ENCODE measurements at places on chromosomes 6 and 20.

- DNase-seq: no peak
These were observed 11.6 kb upstream of the ASCC3 start for GRCh38 chr6:100892693-100893092.

DNA sequence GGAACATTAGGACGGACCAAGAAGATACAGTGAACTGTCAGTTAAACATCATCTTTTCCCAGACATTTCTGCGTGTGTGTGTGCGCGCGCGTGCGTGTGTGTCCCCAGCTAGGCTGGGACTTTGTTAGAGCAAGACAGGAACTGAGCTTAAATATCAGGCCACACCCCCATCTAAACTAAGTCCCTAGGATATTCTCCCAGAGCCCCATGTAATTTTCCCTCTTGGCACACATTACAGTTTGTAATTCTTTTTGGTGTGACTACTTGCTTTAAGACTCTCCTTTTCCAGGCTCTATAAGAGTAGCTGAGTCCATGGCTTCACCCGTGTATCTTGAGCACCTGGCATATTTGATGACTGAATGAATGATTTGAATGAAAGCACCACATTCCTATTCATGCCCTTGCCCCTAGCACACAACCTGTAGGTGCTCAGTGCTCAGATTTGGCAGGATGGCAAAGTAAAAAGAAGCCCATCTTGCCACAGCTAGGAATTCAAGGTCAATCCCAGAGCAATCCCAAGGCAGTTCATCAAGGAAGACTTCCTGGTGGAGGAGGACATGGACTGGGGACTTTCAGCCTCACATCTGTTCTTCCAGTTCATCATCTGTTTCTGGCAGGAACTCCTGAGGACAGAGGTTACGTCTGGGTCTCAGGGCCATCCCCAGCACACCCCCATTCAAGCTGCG lies 69.2 kb downstream of the MRPL14 start:
- no peak for DNase-seq

DNA sequence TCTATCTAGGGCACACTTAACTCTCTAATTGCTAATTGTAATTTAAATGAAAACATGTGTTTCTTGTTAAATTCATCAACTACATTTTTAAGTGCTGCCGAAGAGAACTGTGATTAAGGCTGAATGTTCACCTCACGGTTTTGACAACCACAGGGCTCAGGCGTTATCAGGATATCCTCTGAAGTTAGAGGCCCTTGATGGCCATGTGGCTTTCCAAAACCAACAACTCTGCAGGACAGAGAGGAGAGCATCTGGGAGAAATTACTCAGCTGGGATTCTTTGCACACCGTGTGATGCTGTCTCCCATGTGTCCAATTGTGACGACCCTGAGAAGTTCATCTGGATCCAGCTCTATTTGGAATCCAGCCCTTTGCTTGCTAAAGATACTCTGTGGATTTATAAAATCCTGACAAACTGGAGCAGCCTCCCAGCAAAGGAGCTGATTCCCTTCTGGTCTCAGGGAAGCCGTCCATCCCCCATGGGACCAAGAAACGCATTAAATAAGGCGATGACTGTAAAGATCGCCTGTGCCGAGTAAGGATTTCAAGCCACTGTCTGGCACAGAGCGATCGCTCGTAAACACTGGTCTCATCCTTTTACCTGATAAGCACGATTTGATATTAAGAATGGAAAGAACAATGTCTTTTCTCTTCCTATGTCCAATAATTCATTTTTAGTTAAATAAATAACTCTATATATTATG lies 401.1 kb downstream of the CD83 start:
- peak; percentile 85 for DNase-seq

DNA sequence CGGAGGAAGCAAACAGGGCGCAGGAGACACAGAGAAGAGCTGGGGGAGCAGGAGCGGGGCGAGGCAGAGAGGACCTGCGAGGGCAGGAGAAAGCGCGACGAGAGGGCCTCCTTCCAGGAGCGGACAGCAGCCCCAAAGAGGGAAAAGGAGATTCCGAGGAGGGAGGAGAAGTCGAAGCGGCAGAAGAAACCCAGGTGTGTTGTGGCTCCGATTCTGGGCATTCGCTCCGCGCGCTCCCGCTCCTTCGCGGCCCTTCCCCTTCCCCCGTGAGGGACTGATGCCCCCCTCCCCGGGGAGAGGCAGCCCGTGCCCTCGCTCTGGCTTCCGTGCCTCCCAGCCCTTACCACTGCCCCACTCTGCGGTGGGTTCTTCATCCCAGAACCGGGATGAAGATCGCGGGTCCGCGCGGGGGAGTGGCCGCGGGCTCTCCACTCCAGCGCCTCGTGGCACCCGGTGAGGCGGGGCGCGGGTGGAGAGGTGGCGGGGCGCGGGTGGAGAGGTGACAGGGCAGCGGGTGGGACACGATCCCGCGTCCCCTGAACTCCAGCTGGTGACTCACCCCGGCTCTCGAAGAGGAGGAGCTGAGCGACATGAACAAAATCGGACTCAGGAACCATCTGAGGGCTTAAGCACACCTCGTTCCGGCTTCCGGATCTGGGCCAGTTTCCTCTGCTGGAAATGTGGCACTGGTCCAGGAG lies 22.4 kb downstream of the TMC2 start:
- no peak for DNase-seq

- no peak for DNase-seq
These were observed 29.8 kb downstream of the SLC13A3 start for GRCh38 chr20:46621492-46621891.

- DNase-seq: no peak
These were observed 165.7 kb downstream of the SMOC2 start for GRCh38 chr6:168606722-168607121.

GRCh38 chr6:145384503-145384902 lies 350.8 kb downstream of the EPM2A start:
- no peak for DNase-seq

- DNase-seq: peak; percentile 71
These were observed 3.0 kb upstream of the CDH26 start for GRCh38 chr20:59955131-59955796.

GRCh38 chr6:132259070-132259469 lies 142.2 kb downstream of the MOXD1 start:
- peak; percentile 20 for DNase-seq

DNA sequence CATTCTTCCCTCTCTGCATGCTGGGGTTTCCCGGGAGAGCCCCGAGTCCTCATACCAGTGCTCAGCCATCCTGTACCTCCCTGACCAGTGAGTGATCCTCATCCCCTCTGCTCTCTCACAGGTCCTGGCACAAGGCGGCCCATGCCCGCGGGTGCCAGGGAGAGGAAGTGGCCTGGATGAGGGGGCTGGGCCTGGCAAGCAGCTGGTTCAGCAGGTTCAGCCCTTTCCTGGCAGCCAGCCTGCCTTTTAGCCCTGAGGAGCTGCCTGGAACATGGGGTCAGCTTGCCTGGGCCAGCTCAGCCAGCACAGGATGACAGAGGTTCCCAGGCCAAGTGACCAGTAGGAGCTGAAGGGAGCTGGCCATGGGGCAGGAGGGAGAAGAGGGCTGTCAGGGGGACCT lies 10.9 kb downstream of the MOCS1 start:
- DNase-seq: no peak

GRCh38 chr6:29553268-29554057 lies 6.1 kb downstream of the UBD start:
- DNase-seq: no peak

GRCh38 chr20:21087862-21088540 lies 18.2 kb downstream of the LINC00237 start:
- no peak for DNase-seq
